ENCODE measurements at places on chromosomes 6 and 20.

GRCh38 chr6:150086026-150086425 lies 17.1 kb upstream of the ULBP3 start:
- DNase-seq: no peak

- no peak for DNase-seq
These were observed 158.9 kb downstream of the TBXT start for GRCh38 chr6:166008441-166009369.

GRCh38 chr6:12865671-12866181 lies 149.2 kb downstream of the PHACTR1 start:
- no peak for DNase-seq

GRCh38 chr20:50023116-50023805 lies 40.5 kb downstream of the SNAI1 start:
- DNase-seq: no peak

GRCh38 chr20:63934271-63935068 lies 21.7 kb downstream of the UCKL1 start:
- DNase-seq: no peak

- DNase-seq: no peak
These were observed 71.7 kb upstream of the GTSF1L start for GRCh38 chr20:43798291-43799149.

Measured in NCI-H1048 (cell line).